Upper lobe of left lung (tissue), 6 donors: ENCODE measurements at places on chromosomes 3 and 15. TPM values are rescaled to one million over a fixed set of nuclear protein-coding genes. Genes with fewer than 3 reads are reported as not detected.
A peak's percentile ranks its signal among the peaks of the same experiment; 100 is the strongest.

PTH1R gene
- 48.2 TPM for total RNA-seq

FBXL2 gene
- total RNA-seq: 9.5 TPM

CPLX3 gene
- not detected for total RNA-seq

HDAC11 gene
- total RNA-seq: 11.5 TPM

SMCO1 gene
- not detected for total RNA-seq

TFG gene
- total RNA-seq: 29.6 TPM

SPINK8 gene
- not detected for total RNA-seq

B3GALNT1 gene
- 14.7 TPM for total RNA-seq

GRK7 gene
- not detected for total RNA-seq

CDHR4 gene
- 6.0 TPM for total RNA-seq

DNA sequence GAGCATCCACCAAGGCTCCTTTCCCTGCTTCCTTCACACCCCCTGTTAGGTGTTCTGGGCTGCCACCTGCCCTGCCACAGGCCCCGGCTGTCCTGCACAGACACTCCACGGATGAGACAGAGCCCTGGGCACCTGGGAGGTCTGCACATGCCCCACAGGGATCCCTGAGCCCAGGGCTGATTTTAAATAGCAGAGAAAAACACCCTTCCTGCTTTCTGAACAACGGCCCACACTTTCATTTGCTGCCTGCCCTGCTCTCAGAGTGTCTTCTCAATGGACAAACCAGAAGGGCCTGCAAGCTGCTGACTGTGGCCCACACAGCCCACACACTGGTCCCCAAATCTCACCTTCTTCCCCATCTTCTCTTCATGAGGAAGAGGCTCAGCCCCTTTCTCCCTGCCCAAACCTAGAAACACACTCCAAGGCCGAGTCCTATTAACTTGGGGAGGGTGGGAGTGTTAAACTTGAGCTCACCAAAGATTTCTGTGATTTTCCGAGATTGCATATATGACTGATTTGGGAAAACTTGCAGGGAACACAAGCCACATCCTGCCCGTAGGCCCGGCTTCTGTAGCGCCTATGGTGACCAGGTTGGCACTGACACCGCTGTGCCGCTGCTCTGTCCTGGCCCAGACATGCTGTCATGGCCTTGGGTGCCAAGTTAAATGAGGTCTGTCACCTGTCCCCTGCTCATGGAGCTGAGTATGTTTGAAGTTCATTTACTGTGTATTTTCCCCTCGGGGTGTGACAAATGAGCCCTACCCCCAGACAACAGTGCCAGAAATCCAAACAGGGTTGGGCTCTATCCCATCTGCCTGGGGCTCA lies 47.2 kb upstream of the KLF13 start:
- H3K4me3 ChIP-seq: no peak overlapping the region
- no peaks in the 10 kb centered on the region for H3K4me1 ChIP-seq
- H3K36me3 ChIP-seq: no peaks in the 10 kb centered on the region
- DNase-seq: no peak

GRCh38 chr3:71688121-71688520 lies 37.1 kb downstream of the EIF4E3 start:
- peaks cover 36% of the 10 kb centered on the region for H3K4me1 ChIP-seq
- no peak for DNase-seq
- no peak overlapping the region for H3K4me3 ChIP-seq

- no peaks in the 10 kb centered on the region for H3K36me3 ChIP-seq
- no peak overlapping the region for H3K4me3 ChIP-seq
- H3K4me1 ChIP-seq: peaks cover 19% of the 10 kb centered on the region
- no peaks in the 10 kb centered on the region for H3K27me3 ChIP-seq
- peak overlapping the region; percentile 46 for H3K27ac ChIP-seq
Observed at GRCh38 chr3:46368569-46368968, 2.2 kb upstream of the CCR5 start.

GRCh38 chr15:85749261-85750151 lies 45.2 kb downstream of the KLHL25 start:
- H3K27ac ChIP-seq: peak overlapping the region; percentile 72
- H3K36me3 ChIP-seq: peaks cover 46% of the 10 kb centered on the region
- DNase-seq: no peak
- peak overlapping the region; percentile 11 for H3K4me3 ChIP-seq
